Esophagus squamous epithelium (tissue), 5 donors: ENCODE measurements at places on chromosomes 6 and 20.

GRCh38 chr6:57242505-57242904 is 20.4 kb upstream of the RAB23 start:
- no peak for DNase-seq

DNA sequence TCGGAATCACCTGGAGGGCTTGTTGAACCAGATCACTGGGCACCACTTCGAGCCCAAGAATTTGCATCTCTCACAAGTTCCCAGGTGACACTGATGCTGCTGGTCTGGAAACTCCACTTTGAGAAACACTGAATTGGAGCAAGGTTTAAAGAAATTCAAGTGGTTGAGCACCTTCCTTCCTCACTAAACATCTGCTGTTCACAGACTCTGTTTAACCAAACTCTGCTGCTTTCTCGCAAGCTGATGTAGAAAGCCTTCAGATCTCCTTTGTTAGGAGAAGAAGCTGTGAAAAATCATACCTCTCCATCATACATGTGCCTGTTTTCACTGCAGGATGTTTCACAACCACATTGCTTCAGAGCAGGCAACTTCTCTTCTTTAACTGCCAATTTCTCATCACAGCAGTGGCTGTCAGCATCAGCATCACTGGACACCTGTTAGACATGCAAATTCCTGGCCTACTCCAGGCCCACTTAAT is 87.5 kb upstream of the TOP1 start:
- DNase-seq = no peak

DNA sequence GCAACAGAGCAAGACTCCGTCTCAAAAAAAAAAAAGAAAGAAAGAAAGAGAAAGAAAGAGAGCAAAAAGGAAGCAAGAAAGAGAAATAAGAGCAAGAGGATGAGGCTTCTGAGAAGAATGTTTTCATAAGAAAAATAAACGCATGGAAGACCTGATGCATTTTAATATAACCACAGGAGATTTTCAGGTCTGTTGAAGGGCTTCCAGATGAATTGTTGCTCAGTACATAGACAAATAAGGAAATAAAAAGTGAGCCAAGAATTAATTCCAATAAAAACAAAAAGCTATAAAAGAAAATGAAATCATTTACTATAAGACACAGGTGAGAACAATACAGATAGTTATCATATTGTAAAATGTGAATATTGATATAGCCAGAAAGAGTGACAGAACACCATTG is 43.5 kb downstream of the PERP start:
- no peak for DNase-seq

GRCh38 chr6:28424163-28424562 is 19.1 kb downstream of the ZSCAN23 start:
- DNase-seq = no peak

DNA sequence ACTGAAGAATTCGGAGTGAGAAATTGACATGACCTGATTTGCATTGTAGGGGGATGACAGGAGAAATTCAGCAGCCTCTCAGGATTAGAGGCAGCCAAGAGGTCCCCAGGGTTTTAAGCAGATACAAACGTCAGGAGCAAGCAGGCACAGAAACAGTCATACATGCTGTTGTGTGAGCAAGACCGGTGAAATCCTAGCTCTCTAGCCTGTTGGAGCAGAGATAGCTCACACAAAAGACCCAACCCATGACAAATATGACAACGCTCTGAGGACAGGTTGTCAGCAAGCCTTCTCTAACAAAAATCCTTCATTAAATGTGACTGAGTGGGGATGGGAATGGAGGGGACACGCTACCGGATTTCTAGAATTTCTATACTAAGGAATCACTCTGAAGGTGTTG is 23.0 kb upstream of the AKAP12 start:
- DNase-seq = no peak

- no peak for DNase-seq
These were observed 72.3 kb downstream of the FARS2 start for GRCh38 chr6:5333658-5334057.

GRCh38 chr6:100230953-100231316 is 233.8 kb downstream of the SIM1 start:
- DNase-seq = no peak

DNA sequence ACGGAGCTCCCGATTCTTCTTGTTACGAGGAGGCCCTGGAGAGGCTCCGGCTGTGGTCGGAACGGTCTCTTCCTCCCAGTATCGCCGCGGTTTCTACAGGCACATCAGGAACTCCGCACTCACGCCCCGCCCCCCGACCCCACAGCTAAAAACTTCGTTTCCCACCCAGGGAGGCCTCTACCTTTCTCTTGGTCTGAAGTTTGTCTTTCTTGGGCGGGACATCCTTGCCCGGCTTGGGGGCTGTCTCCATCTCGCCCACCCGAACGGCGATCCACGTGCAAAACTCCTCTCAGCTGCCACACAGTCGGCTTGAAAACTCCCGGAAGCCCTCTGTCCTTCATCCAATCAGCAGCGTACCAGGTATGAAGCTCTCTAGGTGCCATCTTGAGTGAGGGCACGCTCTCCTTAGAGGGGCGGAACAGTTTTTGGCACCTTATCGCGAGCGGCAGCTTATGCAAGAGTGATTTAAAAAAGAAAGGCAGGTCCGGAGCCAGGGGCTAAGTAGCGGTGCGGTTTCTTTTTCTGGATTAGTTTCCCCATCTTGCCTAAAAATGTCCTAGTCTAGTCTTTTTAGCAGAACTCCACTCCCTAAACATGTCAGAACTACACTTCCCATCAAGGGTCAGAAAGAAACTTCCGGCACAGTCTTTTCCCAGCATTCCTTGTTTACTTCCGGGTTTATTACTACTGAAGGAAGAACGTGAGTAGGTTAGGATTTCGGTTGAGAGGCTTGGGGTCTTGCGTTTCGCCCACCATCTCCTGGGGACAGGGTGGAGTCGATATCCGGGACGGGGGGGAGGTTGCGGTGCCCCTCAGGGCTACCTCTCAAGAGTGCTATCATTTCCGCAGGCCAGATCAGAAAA is at the start of the genes PFDN6 and WDR46:
Gene PFDN6, plus strand, starts transcription at position 681 of the 863 bp plus-strand sequence. CDS start 256 bp downstream, outside the sequence.
Gene WDR46, minus strand, starts transcription at position 319 of the 863 bp plus-strand sequence. Its CDS starts 69 bp downstream, at position 250.
- no peak for DNase-seq

DNA sequence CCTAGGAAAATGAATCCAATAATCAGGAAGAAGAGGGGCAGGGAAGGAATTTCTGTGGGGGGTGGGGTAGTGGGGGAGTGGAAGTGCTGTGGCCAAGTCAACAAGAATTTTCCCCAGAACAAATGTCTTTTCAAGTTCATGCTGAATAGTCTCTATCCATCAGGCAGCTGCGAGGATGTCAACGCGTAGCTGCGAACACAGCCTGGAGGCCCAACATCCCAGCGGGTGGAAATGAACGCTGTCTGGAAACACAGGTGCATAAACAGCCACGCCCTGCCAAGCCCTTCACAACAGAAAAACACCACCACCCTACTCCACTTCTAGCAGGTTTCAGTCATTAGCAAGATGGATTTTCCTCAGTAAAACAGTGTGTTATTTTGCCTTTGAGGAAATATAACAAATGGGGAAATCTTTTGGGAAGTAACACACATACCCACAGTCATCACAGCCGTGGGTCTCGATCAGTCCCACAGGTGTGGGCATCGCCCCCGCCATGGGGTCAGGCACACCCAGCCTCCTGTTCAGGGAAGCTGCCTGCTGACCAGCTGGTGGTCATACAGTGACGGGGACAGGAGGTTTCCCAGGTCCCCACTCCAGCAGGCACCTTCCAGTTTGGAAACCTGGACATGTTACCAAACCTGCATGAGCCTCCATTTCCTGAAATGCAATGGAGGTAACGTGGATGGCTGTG is 112.1 kb upstream of the THBS2 start:
- DNase-seq = no peak

DNA sequence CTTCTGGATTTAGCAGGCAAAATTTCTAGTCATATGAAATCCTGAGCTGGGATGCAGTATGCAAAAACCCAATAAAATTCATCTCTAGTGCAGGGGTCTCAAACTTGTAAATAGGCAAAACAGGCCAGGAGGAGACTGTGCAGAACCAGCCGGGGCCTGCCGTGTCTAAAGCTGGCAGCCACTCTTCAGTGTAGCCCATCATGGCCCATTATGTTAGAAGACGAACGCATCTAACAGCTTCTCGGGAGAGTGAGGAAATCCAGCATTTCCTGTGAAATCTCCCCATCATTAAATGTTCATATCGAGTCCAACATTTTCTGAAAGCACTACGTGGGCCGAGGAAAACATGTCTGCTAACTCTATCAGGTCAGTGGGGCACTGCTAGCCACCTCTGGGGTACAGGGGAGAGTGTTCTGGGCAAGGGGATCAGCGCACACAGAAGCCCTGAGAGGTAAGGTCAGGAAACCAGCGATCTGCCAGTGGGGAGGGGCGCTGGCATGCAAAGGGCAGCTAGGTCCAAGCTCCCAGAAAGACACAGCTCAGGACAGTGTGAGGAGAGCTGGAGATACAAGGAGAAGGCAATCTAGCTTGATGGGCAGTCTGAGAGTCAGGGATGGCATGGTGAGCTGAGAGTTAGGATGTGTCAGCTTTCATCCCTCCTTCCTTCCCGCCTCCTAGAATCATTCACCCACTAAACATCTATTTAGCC is 144.2 kb downstream of the PREX1 start:
- DNase-seq = no peak

- no peak for DNase-seq
These were observed 966.6 kb upstream of the SLC35B3 start for GRCh38 chr6:9401960-9402359.

- no peak for DNase-seq
These were observed 328.8 kb downstream of the PHF3 start for GRCh38 chr6:63964366-63964765.

DNA sequence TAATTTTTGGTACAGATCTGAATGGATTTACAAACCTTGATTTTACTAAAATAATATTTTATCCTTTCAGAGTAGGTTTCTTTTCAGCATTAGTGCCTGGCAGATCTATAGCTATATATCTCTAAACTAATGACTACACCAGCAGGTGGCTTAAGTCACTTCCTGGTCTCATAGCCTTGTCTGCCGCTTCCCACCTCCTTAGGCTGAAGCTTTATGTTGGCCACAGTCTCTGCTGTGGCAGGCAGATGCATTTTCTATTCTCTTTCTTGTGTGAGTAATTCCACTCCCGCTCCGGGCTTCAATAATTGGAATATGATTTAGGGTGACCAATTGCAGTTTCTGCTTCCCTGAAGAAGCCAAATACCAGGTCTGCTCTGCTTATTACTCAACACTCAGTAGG is 226.8 kb upstream of the HS3ST5 start:
- DNase-seq = no peak

DNA sequence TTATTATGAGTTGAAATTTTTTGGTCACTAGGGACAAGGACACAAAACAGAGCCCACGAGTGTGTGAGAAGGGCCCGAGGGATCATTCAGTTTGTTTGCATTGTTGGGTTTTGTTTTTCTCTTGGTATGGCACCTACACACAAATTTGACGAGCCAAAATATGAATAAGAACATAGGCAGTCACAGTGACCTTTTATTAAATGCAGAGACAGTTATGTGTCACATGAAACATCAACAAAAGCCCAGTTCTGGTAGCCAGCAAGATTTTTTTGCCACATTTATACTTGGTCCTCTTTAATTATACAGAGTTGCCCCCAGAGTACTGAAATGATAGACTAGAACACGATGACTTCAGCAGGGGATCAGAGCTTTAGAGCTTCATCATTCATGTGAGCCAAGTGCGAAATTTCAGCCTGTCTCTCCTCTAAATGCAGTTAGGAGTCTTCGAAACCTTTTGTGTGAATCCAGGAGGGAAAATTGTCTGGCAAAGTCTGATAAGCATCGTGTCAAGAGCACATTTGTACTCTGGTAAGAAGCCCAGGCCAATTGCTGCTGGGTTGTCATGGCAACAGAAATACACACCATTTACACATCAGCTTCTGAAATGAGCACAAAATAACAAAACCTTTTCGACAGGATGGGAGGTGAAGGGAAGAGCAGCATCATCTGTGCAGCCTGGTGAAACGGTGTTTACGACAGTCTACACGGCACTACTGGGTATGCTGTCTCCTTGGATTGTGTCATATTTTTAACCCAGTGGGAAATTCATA is 79.2 kb upstream of the RIPOR2 start:
- no peak for DNase-seq

GRCh38 chr6:42086046-42087035 is 36.0 kb downstream of the TAF8 start:
- DNase-seq = no peak

- DNase-seq = no peak
These were observed 65.7 kb upstream of the BACH2 start for GRCh38 chr6:90362318-90362717.

GRCh38 chr20:52312132-52312729 is 120.7 kb upstream of the ZFP64 start:
- no peak for DNase-seq

GRCh38 chr6:164741938-164742451 is 567.4 kb downstream of the C6orf118 start:
- DNase-seq = no peak

DNA sequence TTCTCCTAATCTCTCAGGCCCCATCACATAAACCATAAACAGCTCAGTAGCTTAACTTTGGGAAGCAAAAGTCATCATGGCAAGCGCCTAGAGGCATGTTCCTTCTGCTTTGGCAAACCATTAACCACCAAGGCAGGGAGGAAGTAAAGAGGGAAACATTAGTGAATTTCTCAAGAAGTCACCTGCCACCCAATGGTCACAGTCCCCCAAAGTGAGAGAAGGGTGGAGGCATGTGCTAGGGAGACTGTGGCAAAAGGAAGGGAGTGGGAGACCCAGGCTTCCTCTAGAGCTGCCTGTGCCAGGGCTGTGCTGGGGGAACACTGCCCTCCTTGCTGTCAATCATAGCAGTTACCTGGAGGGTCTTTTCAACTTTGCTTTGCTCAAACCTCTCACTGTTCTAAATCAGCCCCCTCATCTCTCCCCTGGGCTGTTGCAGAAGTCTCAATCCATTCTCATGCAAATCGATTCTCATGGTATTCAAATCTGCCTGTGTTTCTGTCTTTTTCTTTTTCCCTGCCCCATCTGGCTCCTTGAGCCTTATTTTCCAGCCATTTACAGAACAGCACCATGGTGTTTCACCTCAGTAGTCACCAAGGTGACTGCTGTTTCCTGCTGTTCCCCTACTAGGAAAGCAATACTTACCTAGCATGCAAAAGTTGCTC is 1.8 kb upstream of the RNF24 start:
- no peak for DNase-seq

- DNase-seq = no peak
These were observed 545 bp downstream of the FNDC1 start for GRCh38 chr6:159169557-159170332.

DNA sequence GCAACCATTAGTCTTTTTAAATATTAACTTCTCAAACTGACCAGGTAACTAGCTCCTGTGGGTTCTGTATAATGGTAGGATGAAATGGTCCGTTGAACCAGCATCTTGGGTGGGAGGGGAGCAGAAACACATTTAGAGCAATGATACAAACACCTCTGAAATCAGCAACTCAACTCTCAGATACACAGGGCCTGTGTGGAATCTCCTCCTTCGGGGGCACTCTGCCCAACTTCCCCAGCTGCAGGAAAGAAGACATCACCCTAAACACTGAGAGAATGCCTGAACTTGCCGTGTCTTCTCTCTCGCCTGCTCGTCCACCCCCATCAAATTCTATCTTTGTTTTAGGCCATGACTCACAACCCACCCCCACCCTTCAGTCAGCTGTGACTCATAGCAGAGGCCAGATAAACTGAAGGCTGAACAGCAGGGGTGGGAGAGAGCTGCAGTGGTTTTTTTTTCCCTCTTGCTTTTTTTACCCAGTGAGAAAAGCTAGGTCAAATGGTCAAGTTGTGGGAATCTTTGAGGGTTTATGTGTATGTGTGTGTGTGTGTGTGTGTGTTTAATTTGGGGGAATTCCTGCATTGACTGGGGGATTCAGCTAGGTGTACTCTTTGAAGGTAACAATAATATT is 593.4 kb upstream of the JAG1 start:
- DNase-seq = no peak
